Suprapubic skin (tissue), 4 donors: ENCODE measurements at places on chromosomes 12 and 14.

GRCh38 chr14:51094282-51094821 lies 553 bp downstream of the TRIM9 start:
- no peak for DNase-seq

DNA sequence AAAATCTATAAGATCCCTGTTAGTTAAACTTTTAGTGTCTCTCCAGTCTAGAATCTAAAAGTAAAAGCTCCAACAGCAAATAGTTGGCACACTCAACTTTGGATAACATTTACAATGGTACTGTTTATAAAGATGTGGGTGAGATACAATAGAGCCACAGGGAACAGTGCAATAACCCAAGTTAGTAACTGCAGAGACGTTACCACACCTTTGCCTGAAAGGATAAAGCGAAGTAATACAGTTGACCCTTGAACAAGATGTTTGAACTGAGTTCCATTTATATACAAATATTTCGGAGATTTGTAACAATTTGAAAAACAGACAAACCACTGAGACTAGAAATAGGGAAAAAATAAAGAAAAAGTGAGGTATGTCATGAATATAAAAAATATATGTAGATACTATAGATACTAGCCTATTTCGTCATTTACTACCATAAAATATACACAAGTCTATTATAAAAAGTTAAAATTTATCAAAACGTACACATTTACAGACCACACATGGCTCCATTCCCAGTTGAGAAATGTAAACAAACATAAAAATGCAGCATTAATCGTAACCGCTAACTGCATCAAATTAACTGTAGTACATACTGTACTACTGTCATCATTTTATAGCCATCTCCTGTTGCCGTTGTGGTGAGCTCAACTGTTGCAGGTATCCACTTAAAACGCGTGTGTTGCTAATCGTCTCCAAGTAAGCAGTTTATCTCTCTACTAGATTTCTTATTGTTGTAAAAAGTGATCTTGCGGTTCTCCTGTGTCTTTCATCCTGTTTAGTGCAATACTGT lies 56.5 kb upstream of the HIF1A start:
- DNase-seq: no peak

DNA sequence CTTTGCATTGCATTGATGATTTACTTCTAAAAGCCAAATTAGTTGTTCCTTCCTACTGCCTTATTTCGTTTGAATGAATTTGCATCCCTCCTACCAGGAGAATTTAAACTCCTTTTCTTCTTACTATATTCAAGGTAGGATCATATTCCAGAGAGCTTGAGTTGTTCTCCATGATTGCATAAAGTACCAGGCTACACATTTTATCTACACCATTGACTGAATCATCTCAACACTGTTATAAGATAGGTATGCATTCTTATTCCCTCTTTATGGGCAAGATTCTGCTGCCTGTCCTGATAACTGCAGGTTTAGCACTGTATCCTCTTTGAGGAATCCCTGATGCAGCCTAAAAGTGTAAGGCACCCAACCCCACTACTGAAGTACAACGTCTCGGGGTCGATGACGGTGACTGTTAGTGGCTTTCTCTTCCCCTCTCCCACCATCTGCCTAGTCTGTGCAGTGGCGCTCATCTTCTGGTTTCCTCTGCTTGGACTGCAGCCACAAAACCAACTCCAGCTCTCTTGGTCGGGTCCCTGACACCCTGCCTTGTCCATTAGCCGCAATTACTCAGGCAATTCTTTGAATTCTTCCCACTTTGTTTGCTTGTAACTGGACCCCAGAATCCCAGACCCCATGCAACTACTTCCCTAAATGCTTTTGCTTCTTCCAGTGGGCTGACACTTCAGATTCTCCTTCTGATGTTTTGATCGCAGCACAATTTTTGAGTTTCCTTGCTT lies 44.4 kb upstream of the STXBP6 start:
- DNase-seq: no peak

- DNase-seq: no peak
Measured at GRCh38 chr14:102571043-102571442, 21.4 kb upstream of the RCOR1 start.

GRCh38 chr12:67721248-67721647 lies 72.7 kb downstream of the DYRK2 start:
- no peak for DNase-seq

DNA sequence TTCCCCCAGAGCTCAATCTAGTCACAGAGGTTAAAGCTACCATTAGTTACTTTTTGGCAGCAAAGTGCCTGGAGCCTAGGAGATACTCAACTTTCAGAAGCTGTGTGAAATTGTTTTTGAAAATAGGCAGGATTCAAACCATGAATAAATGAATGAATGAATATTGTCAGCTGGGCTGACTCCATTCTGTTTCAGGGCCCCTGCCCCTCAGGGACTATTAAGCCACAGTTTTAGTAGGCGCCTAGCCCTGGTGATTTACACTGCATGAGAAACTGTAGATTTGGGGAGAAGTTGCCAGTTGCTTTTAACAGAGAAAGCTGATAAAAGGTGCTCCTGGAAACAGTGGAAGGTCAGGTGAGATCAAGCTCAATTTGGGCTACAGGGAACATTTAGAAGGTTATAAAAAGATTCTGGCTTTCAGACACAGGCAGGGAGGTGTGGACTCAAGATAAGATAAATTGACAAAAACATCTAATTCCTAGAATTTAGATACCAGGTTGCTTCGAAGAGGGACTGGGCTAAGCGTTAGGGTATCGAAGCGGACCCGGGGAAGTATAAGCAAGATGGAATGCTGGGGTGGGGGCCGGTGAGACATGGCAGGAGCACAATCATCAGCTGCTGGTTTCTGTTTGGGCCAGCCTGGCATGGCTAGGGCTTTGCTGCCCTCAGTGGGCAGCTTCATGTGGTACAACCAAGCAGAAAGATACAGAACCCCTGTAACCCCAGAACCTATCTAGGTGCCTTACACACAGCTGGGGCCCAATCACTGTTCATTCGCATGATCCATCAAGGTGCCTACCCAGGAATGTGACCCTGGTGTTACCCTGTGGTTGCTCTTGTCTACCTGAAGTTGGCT lies 14.9 kb upstream of the CELA1 start:
- no peak for DNase-seq

- DNase-seq: no peak
Measured at GRCh38 chr12:30796891-30797371, 42.2 kb upstream of the CAPRIN2 start.

- no peak for DNase-seq
Measured at GRCh38 chr12:62375603-62376002, 91.0 kb upstream of the MON2 start.

- no peak for DNase-seq
Measured at GRCh38 chr12:26112703-26113147, 12.1 kb downstream of the BHLHE41 start.

DNA sequence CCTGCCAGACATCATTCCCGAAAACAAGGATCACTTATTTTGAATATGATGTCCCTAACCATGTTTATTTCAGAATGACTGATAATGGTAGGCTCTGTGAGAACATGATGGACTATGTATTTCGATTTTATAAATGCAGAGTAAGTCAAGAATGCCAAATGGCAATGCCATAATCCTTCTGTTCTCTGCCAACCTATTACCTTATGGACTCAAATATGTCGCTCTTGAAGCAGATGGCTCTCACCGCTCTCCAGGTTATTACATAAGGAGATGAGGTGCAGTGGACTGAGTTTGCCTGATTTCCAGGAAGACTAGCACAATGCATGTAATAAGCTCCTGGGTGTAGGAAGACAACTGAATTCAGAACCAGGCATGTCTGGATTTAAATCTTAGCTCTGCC lies 227.2 kb downstream of the BTG1 start:
- no peak for DNase-seq
